ENCODE measurements at places on chromosomes 6 and 20.
A peak's percentile ranks its signal among the peaks of the same experiment; 100 is the strongest.

DNA sequence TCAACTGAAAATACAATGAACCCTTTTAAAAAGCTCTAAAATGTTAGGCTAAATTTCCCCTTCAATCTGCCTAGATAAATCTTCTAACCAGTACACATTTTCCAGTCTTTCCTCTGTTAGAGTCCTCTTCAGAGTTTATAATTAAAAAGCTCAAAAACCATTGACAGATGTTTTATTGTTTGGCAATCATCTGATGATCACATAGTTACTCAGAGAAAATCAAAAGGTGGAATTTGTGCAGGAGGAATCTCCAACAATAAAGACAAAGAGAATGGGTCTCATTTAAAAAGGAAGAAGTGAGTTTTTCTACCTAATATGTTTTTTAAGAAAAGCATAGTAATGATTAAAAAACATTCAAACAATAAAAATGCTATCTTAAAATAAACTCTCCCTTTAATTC is 3.1 kb downstream of the TRAPPC3L start:
- DNase-seq = no peak

DNA sequence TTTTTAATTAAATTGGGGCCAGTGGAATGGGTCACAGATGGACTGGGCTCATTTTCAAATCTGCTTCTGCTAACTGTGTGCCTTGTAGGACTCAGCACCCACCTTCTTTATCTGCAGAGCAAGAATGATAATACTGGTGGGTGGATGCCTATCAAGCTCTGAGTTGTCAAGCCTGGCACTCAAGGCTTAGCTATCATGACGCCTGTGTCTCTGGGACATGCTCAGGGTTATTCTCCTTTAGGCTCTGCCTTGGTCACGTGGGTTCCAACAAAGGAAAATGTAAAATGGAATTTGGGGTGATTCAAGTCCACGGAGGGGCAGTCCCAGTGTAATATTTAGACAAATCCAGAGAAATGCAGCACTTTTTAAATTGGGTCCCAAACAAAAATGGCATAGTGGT is 202.3 kb downstream of the TSHZ2 start:
- DNase-seq = no peak

- no peak for DNase-seq
These were observed 146.0 kb upstream of the BEND6 start for GRCh38 chr6:56808871-56809359.

DNA sequence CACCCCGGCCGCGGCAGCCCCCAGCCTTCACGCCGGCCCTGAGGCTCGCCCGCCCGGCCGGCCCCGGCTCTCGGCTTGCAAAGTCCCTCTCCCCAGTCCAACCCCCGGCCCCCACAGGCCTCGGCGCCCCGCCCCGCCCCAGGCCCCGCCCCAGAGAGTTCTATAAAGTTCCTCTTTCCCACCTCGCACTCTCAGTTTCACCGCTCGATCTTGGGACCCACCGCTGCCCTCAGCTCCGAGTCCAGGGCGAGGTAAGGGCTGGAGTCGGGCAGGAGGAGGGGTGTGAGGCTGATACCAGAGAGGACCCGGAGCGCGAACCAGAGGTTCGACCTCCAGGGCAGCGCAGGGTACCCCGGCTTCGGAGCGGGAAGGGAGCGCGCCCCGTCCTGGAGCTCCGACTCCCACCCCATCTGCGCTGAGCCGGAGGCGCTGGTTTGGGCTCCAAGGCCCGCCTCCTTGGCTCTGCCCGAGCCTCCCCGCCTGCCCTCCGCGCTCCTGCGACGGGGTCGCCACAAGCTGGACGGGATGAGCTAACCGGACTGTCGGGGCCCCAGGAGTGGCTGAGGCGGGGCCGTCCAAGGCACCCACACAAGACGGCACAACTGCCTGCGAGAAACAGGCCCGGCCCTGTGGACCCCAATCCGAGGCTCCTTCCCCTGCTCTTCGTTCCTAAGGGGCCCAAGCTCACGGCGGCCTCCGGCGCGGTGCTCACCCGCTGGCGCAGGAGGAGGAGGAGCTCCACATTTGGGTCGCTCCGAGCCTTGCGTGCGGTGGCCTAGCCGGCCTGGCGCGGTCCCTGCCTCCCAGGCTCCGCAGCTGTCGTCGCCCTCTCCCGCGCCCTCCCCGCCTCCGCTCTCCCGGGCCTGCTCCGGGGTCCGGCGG is at the start of gene IRF4:
TSS of gene IRF4 (plus strand) at position 194 of the 882 bp plus-strand sequence. CDS start 1,401 bp downstream, outside the sequence.
- DNase-seq = peak; percentile 72

- DNase-seq = no peak
These were observed 117.3 kb upstream of the ARMC2 start for GRCh38 chr6:108730635-108731515.

- DNase-seq = peak; percentile 98
These were observed at the start of gene SNTA1 for GRCh38 chr20:33443512-33444239. TSS of gene SNTA1 (minus strand) at chr20:33443763. CDS start at chr20:33443620, 143 bp downstream.

GRCh38 chr6:28206527-28206926 is 18.5 kb upstream of the ZSCAN9 start:
- DNase-seq = no peak

DNA sequence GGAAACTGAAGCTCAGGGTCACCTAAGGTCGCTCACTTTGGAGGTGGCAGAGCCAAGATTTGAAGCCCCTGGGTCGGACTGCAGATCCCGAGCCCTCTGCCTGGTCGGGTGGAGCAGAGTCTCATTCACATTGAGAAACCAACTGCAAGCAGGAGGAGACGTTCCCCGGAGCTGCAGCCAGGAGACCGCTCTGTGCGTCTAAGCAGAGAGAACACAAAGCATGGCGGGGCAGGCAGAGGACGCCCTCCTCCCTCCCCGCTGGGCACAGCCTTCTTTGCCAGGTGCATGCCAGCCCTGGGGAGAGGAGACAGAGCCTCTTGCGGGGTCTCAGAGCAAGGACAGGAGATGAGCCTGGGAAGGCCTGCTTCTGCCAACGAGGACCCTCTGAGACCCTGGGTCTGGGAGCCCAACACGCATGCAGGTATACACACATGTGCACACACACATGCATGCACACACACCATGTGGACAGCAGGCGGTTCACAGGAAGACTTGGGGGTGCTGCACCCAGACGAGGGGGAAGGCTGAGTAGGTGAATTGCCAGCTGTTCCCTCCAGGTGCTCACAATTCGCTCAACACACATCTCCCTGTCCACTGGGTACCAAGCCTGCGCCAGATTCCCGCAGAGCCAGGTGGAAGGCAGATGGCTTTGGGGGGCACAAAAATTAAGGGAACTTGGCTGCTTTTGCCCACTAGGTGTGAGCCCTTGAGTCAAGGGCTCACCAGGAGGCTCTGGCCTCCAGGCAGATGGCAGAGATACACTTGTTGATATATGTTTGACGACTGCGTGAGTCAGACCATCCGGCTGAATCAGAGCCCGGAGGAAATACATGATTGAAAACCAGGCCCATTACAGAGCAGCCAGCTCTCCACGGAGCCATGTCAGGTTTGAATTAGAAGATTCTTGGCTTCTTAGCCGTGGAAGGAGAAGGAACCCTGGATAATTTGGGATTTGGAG is 5.5 kb upstream of the NTSR1 start:
- no peak for DNase-seq

GRCh38 chr20:18004384-18005031 is 35.7 kb downstream of the MGME1 start:
- no peak for DNase-seq

DNA sequence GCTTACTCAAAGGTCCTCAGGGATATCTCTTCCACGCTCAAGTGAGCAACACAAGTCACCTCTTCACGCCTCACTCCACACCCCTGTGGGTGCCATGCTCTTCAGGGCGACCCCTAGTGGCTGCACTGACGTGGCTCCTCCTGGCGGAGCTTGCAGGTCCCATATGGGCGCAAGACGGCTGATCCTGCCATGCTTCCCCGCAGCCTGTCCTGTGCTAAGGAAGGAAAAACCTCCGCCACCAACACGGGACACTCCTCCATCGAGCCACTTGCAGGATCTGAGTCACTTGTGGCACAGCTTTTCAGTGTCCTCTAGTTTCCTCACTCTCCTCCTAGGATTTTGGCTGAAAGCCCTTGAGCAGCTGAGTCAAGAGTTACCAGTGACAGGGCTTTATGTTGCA is 90.7 kb downstream of the KHDC1L start:
- DNase-seq = peak; percentile 94

- DNase-seq = no peak
These were observed 17.7 kb downstream of the C20orf203 start for GRCh38 chr20:32655903-32656512.

DNA sequence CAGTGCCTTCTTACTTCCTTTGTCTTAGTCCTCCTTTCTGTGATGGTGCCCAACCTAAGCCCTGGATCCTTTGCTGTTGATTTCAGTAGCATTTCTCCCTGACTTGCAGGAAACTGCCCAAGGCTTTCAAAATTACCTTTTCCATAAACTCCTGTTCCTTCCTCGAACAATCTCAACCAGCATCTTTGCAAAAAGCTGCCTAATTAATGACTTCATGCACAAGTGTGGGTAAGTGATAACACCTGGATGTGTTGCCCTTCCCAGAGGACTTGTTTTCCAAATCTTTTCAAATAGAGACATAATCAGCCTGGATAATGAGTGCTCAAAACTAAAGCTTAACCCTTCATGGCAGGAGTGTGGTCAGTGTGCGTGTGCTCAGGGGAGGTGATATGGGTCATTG is 118.0 kb downstream of the PCSK2 start:
- DNase-seq = no peak

Data from H9 (cell line).